ENCODE measurements at places on chromosomes 2 and 18. TPM values are rescaled to one million over a fixed set of nuclear protein-coding genes. Genes with fewer than 3 reads are reported as not detected.

DNA sequence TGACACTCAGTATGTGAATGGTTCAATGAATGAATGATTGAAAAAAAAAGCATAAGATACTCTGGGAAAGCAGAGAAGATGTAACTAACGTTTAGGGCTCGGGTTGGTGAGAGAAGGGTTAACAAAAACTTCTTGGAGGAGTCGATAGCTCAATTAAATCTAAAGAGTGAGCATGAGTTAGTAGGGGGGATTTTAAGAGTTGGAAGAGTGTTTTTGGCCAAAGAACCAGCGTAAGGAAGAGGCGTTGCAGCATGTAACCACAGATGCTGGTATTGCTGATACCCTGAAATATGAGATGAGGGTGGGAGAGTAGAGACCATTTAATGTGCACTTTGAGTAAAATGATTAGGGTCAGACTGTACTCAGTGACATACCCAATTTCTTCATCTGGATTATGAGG, 14.5 kb downstream of the ARHGAP28 start:
- no peak for DNase-seq

- peak; percentile 39 for DNase-seq
Observed at GRCh38 chr2:72924353-72925240, 7.3 kb downstream of the EMX1 start.

- peak; percentile 71 for DNase-seq
Observed at GRCh38 chr2:98465456-98466226, 21.0 kb downstream of the INPP4A start.

DNA sequence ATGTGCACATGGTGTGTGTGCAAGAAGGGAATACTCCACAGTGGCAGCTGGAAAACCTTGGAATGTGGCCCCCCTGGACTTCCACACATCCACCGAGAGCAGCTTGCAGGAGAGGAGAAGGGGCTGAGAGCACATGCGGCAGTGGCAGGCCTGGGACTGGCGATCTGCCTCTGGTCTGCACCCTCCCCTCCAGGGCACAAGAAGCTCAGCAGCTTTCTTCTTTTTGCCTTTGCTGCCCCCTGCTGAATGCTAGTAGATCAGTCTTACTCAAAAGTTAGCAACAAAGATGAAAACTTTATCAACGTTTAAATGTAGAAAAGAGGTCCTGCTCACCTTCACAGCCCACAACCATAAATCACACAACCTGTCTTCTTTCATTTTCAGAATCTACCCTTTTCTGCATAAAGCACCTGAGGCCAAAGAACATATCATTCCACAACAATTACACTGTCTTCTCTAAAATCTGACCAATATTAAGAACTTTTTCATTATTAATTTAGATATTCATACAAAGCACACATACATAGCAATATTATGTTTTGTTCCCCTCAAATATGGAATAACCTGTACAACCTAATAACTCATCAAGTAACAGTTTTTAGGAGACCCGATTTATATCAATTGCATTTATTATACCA, 34.6 kb downstream of the TGFBRAP1 start:
- DNase-seq: peak; percentile 11

DNA sequence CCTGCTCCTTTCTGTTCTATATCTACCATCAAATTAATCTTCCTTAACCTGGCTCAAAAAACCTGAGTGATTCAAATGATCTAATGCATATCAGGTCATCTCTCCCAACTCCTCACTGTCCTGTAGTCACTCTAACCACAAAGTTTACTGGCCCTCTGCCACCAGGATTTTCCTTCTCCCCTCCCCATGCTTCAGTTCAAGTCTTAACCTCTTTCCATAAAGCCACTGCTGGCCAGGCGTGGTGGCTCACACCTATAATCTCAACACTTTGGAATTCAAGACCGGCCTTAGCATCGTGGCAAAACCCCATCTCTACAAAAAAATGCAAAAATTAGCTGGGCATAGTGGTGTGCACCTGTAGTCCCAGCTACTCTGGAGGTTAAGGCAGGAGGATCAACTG, 7.5 kb upstream of the SP3 start:
- DNase-seq: no peak

GRCh38 chr2:39893616-39894015, 114.6 kb upstream of the THUMPD2 start:
- DNase-seq: no peak

GRCh38 chr18:34695310-34695709, 14.8 kb upstream of the DTNA start:
- no peak for DNase-seq

DNA sequence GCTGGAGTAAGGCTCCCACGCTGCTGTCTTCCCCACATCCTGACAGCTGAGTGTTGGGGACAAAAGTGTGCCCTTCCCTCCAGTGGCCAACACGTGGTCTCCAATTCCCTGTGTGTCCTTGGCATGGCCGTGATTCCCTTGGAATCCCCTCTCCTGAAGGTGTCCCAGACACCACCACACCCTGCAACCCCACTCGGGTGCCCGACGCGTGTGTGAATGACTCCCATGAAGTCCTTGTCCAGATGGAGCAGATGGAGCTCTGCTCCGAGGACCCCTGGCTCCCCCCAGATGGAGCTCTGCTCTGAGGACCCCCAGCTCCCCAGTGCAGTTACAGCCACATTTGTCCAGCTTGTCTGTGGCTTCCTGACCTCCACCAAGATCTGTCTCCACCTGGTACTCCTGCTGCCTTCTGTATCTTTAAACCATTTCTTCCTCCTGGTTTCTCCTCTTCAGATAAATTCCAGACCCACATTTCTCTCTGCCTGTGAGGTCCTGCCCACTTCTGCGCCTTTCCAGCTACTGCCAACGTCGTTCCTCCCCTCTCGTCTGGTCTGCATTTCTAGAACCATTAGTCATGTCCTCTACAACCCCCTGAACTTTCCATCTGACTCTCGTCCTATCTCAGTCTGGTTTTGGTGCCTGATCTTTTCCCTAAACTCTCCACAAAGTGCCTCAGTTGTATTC, 86.8 kb upstream of the PXDN start:
- no peak for DNase-seq

Gene PMAIP1
- 155 TPM for total RNA-seq

Gene ALLC
- total RNA-seq: not detected

Gene MYL1
- total RNA-seq: not detected

Gene COL5A2
- 0.60 TPM for total RNA-seq

Measured in activated T-cell treated with anti-CD3 and anti-CD28 coated beads, Interleukin-2, amount 50 U/mL, for 72 hours (primary cell).